Suprapubic skin (tissue), 4 donors: ENCODE measurements at places on chromosomes 1 and 21. TPM values are rescaled to one million over a fixed set of nuclear protein-coding genes. Genes with fewer than 3 reads are reported as not detected.

Gene NEGR1
- total RNA-seq = 3.5 TPM

Gene PLA2G2F
- total RNA-seq = 18.6 TPM

Gene PTCH2
- total RNA-seq = 1.2 TPM

Gene FBXO28
- 40.2 TPM for total RNA-seq

GRCh38 chr1:29303201-29304024 lies 67.1 kb downstream of the PTPRU start:
- no peak overlapping the region for H3K27ac ChIP-seq
- H3K4me3 ChIP-seq = no peak overlapping the region
- H3K27me3 ChIP-seq = no peaks in the 10 kb centered on the region
- H3K4me1 ChIP-seq = no peaks in the 10 kb centered on the region

GRCh38 chr1:173661271-173661670 lies 8.4 kb downstream of the ANKRD45 start:
- no peak overlapping the region for H3K27ac ChIP-seq
- no peaks in the 10 kb centered on the region for H3K27me3 ChIP-seq
- no peaks in the 10 kb centered on the region for H3K4me1 ChIP-seq

- no peaks in the 10 kb centered on the region for H3K27me3 ChIP-seq
- H3K4me1 ChIP-seq = no peaks in the 10 kb centered on the region
- H3K4me3 ChIP-seq = no peak overlapping the region
- DNase-seq = no peak
- H3K36me3 ChIP-seq = no peaks in the 10 kb centered on the region
Observed at GRCh38 chr1:188871164-188871563, 1606.5 kb downstream of the BRINP3 start.

GRCh38 chr21:42356650-42357049 lies 5.9 kb upstream of the TFF2 start:
- no peaks in the 10 kb centered on the region for H3K36me3 ChIP-seq
- H3K4me3 ChIP-seq = no peak overlapping the region
- DNase-seq = no peak
- H3K4me1 ChIP-seq = no peaks in the 10 kb centered on the region
- no peak overlapping the region for H3K27ac ChIP-seq
